A549 treated with dexamethasone at 1 μM for 4 hours (cell line): ENCODE measurements at places on chromosomes 5 and 9. TPM values are rescaled to one million over a fixed set of nuclear protein-coding genes. Genes with fewer than 3 reads are reported as not detected.

The LRRC19 gene
- not detected in 5 replicates for total RNA-seq

The LPAR1 gene
- total RNA-seq: 18.5 to 24.7 TPM (median 23.6 TPM) in 5 replicates

The MLANA gene
- not detected in 5 replicates for total RNA-seq

The CNTFR gene
- 0.07 to 0.16 TPM (median 0.14 TPM) in 5 replicates for total RNA-seq

The SPINK13 gene
- total RNA-seq: 0.13 to 0.31 TPM (median 0.19 TPM) in 4 of 5 replicates, not detected in the other

The MROH2B gene
- total RNA-seq: not detected in 5 replicates

The ANKRD34B gene
- 0.05 to 0.14 TPM (median 0.09 TPM) in 5 replicates for total RNA-seq

The PCDH12 gene
- total RNA-seq: 0.01 to 0.06 TPM (median 0.02 TPM) in 3 of 5 replicates, not detected in the others

The RIOK2 gene
- total RNA-seq: 20.3 to 29.1 TPM (median 24.1 TPM) in 5 replicates

The ZMYND19 gene
- 46.4 to 66.3 TPM (median 59.1 TPM) in 5 replicates for total RNA-seq

The PKD2L2 gene
- total RNA-seq: 0.05 TPM in 1 of 5 replicates, not detected in the others

The WNT8A gene
- not detected in 5 replicates for total RNA-seq

The DELE1 gene
- 37.5 to 54.1 TPM (median 53.3 TPM) in 5 replicates for total RNA-seq

The DND1 gene
- total RNA-seq: 0.37 to 0.72 TPM (median 0.49 TPM) in 5 replicates

The CDH10 gene
- total RNA-seq: 0.08 to 0.18 TPM (median 0.14 TPM) in 5 replicates

The ANKRD18A gene
- total RNA-seq: 5.5 to 13.7 TPM (median 10.0 TPM) in 5 replicates

The LCN12 gene
- 0.48 to 1.6 TPM (median 1.3 TPM) in 5 replicates for total RNA-seq

The SAXO1 gene
- 0.04 TPM in 1 of 5 replicates, not detected in the others for total RNA-seq

The GTF3C4 gene
- 15.6 to 21.3 TPM (median 19.4 TPM) in 5 replicates for total RNA-seq

The NUTM2G gene
- 0.05 TPM in 1 of 5 replicates, not detected in the others for total RNA-seq

The CAVIN4 gene
- total RNA-seq: 0.26 to 0.47 TPM (median 0.39 TPM) in 5 replicates

The GAS1 gene
- total RNA-seq: 0.06 to 0.13 TPM (median 0.06 TPM) in 5 replicates

The SARDH gene
- 0.04 to 0.19 TPM (median 0.12 TPM) in 5 replicates for total RNA-seq
